ENCODE measurements at places on chromosomes 6 and 20.
A peak's percentile ranks its signal among the peaks of the same experiment; 100 is the strongest.

GRCh38 chr6:32117461-32117860, 8.3 kb upstream of the TNXB start:
- DNase-seq = no peak

DNA sequence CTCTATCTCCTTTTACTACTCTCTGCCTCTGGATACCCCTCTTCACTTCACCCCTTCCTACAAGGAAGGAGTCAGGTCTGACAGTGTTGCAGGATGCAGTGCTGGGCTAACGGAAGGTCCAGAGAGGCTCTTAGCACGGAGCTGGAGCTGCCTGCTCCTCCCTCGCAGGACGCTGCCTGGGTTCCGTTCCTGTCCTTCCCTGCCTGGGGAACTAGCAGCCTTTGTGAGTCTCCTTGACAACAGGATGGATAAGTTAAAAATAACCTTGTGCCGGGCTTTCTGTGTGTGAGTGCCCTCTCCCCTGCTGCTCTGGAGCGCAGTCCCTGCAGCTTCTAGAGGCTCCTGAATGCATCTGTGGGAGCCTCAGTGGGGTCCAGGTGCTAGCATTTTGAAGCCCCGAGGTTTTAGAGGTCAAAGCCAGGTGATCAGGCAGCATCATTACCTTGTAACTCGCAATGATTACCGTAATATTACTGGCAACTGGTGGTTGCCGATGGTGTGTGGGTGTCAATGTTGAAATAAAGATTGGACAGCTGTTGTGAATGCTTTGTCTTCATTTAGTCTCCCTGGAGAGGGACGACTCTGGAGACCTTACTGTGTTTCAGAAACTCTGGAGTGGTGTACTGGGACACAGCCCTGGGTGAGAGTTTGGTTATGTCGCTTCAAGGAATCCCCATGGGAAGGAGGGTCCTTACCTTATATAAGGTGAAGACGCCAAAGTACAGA, 44.4 kb downstream of the CDS2 start:
- DNase-seq = no peak

DNA sequence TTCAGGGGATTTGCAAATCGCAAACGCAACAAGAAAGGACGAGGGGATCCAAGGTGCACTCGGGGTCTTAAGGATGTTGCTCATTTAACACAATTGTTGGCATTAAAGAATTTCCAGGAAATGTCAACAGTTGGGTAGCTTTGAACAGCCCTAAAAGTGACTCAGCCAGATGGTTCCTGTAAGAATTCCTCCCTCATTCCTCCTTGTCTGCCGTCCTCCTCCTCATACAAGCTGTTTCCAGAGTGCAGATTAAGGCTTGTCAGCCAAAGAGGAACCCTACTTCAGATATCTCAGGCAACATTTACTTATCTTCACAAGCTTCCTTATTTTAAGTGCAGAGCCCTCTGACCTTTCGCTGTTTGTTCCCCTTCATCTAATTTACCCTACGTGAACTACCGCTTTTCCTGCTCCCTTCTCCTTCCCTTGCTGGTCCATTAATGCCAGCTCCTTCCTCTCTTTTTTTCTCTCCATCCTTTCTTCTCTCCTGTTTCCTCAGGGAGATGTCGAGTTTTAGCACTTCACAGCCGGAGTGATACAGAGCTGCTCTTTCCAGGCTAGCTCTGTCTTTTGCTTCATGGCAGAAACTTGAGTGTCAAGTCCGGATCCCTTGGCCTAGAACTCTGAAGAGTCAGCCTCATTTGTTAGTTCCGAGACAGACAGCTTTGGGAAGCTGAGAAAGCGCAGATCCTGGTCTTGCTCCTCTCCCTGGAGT, 26.1 kb upstream of the TBC1D7 start:
- DNase-seq = no peak

DNA sequence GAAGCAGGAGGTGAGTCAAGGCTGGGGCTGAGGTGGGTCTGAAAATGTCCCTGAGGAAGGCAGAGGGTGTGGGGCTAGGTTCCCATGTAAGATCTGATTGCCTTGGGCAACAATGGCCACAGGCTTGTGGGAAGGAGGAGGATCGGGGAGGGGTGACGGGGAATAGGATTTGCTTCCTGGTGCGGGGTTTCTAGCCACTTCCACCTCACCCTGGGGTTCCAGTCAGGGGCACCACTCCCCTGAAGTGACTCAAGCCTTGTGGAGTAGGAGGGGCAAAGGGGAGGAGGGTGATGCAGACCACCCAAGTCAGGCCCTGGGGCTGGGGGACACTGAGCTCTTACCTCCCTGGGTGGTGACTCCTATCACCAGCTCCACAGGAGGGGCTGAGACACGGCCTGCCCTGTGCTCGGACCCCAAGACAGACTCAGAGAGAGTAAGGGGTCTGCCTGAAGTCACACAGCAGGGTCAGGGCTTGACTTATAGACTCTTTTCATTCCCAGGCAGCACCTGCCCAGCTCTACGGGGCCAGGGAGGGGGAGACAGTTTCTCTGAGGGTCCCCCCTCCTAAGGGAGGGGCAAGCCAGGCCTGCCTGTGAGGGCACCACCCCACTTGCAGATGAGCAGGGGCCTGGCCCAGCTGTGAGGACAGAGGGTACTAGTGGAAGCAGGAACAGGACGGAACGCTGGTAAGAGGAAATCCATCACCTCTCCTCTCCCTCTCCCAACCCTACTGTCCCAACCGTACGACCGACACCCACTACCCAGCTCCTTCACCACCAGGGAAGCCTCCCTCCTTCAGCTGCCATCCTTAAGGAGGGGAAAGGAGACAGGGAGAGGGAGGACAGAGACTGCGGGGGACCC, 12.4 kb upstream of the SPDEF start:
- no peak for DNase-seq

DNA sequence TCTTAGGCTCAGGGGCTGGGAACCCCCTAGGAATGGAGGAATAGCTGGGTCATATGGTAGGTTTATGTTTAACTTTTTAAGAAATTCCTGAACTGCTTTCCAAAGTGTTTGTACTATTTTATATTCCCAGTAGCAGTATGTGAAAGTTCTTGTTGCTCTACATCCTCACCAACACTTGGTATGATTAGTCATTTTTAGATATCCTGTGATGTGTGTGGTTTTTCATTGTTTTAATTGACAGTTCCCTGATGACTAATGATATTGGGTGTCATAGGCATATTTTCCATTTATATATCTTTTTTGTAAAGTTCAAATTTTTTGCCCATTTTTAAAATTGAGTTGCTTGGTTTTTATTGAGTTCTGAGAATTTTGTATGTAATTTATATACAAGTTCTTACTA, 72.3 kb downstream of the SLC16A10 start:
- no peak for DNase-seq

DNA sequence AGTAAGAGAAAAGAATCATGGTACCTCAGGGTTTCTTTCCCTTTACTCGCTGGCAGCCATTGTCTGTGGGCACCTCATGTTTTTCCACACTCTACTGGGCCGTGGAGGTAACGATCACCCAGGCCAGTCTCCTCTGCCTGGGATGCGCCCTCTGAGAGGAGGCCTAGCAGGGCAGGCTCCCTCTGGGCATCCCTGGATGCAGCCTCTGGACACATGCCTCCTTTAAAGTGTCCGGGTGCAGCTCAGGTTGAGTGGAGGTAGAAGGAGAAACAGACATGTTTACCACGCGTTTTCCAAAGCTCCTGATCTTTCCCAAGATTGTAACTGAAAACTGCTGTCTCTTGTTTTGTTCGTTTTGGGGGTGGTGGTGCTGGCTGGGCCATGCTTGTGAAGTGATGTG, 13.8 kb upstream of the NPEPL1 start:
- no peak for DNase-seq

DNA sequence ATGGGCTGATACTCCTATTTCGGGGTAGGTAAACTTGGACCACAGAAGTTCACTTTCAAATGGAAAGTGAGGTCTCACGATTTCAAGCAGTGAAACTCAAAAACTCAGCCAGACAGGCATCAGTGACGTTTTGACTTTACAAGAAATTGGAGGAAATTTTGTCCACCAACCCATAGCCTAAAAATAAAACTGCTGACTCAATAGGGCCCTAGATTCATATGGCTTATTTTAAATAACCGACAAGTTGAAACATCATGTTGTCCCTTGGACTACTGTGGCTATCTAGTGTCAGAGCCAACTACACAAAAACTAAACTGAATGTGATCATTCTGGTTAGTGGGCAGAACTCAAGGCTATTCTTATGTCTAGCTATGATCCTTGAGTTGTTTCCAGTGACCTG, 486.3 kb downstream of the GRIK2 start:
- no peak for DNase-seq

DNA sequence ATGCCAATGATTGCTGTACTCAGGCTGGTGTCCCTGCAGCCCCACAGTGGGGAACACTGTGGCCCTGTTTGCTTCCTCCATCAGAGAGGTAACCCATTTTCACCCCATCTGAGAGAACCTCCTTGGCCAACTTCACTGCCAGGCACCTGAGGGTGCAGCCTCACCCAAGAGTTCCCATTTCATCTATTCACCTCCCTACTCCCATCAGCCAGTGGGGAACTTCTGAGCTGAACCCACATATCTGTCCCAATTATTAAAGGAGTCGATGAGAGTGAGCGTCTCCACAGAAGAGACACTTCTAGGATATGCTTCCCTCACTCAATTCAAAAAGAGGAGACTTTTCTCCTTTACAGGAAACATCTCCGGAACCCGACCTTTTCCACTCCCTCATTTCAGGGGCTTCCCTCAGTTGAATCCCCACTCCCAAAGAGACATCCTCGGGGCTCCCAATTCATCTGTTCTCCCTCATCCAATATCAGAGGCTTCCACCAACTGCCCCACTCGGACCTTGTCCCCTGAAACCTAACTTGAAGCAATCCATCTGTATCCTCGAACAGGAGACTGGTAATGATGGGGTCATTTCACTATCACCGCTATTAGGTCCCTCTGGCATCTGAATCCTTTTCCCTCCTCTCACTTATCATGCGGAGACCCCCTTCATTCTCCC, 988 bp downstream of the UBE2V1 start:
- no peak for DNase-seq

- DNase-seq = no peak
These were observed 42.6 kb upstream of the SCML4 start for GRCh38 chr6:107866606-107867301.

DNA sequence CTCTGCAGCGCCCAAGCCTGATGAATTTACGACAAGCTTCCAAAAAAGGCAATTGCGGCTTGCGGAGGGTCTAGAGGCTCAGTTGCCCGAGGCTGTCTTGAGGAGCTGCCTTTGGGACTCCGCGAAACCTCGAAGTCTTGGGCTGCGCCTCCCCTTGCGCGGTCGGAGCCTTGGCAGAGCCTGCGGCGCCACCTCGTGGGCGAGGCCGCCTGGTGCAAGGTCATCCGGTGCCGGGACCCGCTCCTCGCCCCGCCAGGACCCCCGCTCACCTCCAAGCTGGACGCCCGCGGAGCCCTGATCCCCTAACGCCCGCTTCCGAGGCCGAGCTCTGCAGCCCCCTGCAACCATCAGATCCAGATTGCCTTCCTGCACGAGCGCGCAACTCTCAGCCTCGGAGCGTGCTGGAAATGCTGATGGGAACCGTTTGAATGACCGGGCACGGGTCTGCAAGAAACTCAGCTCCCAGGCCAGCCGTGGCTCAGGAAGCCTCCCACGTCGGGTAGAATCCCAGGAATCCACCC, 14.9 kb upstream of the FAM210B start:
- peak; percentile 40 for DNase-seq

DNA sequence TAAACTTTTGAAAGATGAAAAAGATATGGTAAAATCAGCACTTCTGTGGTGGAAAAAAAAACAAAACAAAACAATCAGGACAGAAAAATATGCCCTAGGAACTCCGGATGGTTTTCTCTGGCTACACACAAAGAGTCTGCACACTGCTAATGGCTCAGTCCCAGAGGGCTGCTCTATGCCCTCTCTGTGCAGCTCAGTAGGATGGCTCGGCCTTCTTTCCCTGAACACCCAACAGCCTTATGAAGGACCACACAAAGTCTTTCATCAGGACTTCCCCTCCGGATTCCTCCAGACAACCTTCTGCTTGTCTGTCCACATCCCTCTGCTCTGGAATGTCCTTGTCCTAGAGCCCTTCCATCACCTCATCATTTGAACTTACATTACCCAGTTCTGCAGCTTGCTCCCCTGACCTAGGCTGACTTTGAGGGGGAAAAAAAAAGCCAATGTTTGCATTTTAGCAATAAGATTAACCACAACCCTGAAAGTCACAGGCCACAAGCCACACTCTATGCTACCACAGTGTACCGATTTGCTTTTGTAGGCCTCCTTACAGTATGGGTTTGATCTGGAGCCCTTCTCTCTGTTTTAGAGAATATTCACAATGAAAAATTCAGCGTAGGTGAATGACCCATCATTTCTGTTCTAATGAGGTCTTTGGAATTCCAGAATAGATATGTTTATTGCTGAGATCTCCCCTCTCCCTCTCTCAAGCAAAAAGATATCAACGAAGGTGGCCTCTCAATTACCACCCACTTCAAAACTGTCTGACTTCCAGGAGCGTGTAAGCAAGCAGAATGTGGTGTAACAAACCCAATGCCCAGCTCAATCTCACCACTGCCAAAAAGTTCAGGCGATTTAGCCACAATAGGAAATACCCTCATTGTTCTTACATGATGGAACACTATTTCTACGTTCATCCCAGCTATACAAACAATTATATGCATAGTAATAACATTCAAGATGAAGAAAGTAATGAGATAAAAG, 164.0 kb downstream of the GMDS start:
- DNase-seq = no peak

DNA sequence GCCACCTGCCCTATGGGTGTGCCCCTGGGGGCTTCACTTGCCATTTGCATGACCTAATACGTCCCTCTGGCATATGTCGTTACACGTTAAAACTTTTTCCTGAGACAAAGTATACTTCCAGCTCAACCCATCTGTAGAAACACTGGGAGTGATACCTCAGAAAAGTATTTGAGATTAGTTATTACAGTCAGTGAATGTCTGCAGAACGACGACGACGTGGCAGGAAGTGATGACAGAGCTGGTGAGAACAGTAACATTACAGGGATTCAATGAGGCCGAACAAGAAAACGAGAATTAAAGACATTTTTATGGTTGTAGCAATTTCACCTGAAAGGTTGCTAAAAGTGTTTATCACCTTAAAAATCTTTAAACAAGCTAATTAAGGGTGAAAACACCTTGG, 40.2 kb downstream of the SASH1 start:
- no peak for DNase-seq

Measured in stimulated activated CD4-positive, alpha-beta T cell treated with anti-CD3 and anti-CD28 coated beads, Interleukin-4, amount 100 ng/mL, for 1 hour (primary cell).